Esophagus squamous epithelium (tissue), 5 donors: ENCODE measurements at places on chromosomes 7 and 10.

DNA sequence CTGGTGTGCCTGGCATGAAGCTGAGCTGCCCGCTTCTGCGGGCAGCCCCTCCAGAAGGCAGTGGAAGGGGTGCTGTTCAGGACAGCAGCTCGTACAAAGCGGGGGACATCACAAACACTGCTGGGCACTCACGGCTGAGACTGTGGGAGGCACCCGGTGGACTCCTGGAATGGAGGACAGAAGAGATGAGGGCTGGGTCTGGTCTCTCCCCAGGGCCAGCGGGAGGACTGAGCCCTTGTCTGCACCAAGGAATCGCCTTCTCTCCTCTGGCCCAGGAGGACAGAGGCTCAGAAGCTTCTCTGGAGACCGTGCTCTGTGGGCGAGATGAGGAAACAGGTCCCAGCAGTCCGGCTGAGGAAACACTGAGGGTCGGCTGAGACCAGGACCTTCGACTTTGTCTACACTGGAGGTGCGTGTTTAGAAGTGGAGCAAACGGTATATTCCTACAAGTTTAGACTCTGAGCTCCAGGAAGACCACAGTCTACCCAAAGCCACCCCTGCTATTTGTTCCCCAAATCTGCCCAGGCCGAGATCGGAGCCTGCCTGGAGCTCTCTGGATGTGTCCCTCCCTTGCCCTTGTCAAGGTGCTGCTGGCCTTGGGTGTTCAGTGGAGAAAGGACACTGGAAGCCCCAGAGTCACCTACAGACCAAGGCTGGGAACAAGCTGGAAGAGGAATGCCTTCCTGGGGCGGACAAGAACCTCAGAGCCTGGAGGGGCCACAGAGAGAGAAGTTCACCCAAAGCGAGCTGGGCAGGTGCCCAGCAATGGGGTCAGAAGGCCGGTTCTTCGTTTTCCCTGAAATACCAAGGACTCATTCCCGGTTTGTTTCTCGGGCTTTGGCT lies 12.9 kb upstream of the INPP5A start:
- DNase-seq = no peak

DNA sequence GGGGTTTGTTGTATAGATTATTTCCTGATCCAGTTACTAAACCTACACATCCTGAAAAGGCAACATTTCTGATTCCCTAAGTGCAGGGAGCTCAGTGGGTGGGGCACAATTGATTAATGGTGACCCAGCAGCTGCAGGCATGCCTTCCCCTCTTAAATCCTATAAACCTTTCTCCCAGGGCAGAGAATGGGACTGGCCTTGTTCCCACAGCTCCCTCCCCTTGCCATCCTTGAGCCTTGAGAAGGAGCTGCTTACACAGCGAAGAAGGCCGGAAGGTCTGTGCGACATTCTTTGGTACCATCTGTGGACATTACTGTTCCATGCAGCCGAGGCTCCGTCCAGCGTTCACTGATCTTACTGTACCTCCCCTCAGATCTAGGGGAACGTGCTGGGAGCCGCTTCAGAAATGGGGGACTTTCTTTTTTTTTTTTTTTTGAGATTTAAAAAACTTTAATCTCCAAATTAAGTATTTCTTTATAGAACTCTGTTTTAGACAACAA lies 14.3 kb downstream of the KLF6 start:
- no peak for DNase-seq

DNA sequence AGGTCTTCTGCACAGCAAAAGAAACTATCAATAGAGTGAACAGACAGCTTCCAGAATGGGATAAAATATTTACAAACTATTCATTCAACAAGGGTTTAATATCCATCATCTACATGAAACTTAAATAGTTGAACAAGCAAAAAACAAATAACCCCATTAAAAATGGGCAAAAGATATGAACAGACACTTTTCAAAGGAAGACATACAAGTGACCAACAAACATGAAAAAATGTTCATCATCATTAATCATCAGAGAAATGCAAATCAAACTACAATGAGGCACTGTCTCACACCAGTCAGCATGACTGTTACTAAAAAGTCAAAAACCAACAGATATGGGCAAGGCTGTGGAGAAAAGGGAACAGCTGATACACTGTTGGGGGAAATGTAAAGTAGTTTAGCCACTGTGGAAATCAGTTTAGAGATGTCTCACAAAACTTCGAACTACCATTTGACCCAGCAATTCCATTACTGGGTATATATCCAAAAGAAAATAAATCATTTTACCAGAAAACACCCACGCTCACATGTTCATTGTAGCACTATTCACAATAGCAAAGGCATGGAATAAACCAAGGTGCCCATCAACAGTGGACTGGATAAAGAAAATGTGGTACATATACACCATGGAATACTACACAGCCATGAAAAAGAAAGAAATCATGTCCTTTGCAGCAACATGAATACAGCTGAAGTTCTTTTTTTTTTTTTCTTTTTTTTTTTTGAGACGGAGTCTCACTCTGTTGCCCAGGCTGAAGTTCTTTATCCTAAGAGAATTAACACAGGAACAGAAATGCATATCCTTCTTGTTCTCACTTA lies 172.6 kb downstream of the KLF6 start:
- DNase-seq = no peak

- DNase-seq = no peak
Observed at GRCh38 chr10:12748186-12748585, 253.3 kb downstream of the CCDC3 start.

- DNase-seq = no peak
Observed at GRCh38 chr10:129963641-129964501, at the start of gene EBF3. EBF3 (minus strand) TSS chr10:129964274; CDS start chr10:129963768, 506 bp downstream.

GRCh38 chr10:86345296-86345858 lies 21.2 kb downstream of the GRID1 start:
- DNase-seq = no peak

- no peak for DNase-seq
Observed at GRCh38 chr7:8126601-8127167, 135.3 kb downstream of the ICA1 start.
